ENCODE measurements at places on chromosomes 4 and X. TPM values are rescaled to one million over a fixed set of nuclear protein-coding genes. Genes with fewer than 3 reads are reported as not detected.

Gene ADAM29
- not detected for total RNA-seq

Gene SLC25A43
- total RNA-seq: 33.4 TPM

Gene H2BW2
- total RNA-seq: not detected

Gene RHOXF2
- not detected for total RNA-seq

Gene CDKL2
- 0.47 TPM for total RNA-seq

Gene WDR13
- 49.7 TPM for total RNA-seq

Gene GPC3
- not detected for total RNA-seq

Gene BTC
- total RNA-seq: 1.3 TPM

Gene SORBS2
- total RNA-seq: not detected

Gene DGKK
- not detected for total RNA-seq

Gene PHEX
- 0.34 TPM for total RNA-seq

Gene ODAM
- not detected for total RNA-seq

Gene FAT4
- total RNA-seq: 0.85 TPM

Gene ZAR1
- total RNA-seq: not detected

Gene XG
- total RNA-seq: not detected

Gene KCTD8
- not detected for total RNA-seq

Gene HSFX1
- total RNA-seq: 0.14 TPM

Gene TKTL2
- total RNA-seq: not detected

Gene IL13RA2
- not detected for total RNA-seq

Gene ZNF81
- 4.3 TPM for total RNA-seq

Gene GABRE
- total RNA-seq: 33.7 TPM

Gene TMPRSS11A
- not detected for total RNA-seq

Gene IQCM
- total RNA-seq: not detected

Gene PTPN13
- 3.4 TPM for total RNA-seq

Gene POU3F4
- total RNA-seq: not detected

Gene STIM2
- total RNA-seq: 12.7 TPM

Gene MPC1L
- total RNA-seq: not detected

Gene C4orf50
- total RNA-seq: not detected

Gene C1GALT1C1
- 35.1 TPM for total RNA-seq

Gene CHM
- 9.6 TPM for total RNA-seq

Gene ASB5
- not detected for total RNA-seq

Gene TMPRSS11B
- total RNA-seq: not detected

Gene TLR3
- 0.25 TPM for total RNA-seq

Gene PDS5A
- 15.7 TPM for total RNA-seq

Gene MAGEE1
- total RNA-seq: 4.9 TPM

Gene SEL1L3
- total RNA-seq: 25.1 TPM

Gene NAP1L2
- total RNA-seq: 0.86 TPM

Gene CT45A2
- not detected for total RNA-seq

Gene ANXA10
- total RNA-seq: 3.4 TPM

Gene GRID2
- not detected for total RNA-seq

Gene ARR3
- not detected for total RNA-seq

Gene LIN54
- total RNA-seq: 4.1 TPM

Gene GAGE12H
- not detected for total RNA-seq

Gene ERAS
- total RNA-seq: not detected

Gene FAM114A1
- 30.1 TPM for total RNA-seq

Gene GAGE12F
- not detected for total RNA-seq

Gene SHROOM4
- total RNA-seq: not detected

Gene GRIA2
- not detected for total RNA-seq

Gene SSX3
- not detected for total RNA-seq
